ENCODE measurements at places on chromosomes 6 and 20.

DNA sequence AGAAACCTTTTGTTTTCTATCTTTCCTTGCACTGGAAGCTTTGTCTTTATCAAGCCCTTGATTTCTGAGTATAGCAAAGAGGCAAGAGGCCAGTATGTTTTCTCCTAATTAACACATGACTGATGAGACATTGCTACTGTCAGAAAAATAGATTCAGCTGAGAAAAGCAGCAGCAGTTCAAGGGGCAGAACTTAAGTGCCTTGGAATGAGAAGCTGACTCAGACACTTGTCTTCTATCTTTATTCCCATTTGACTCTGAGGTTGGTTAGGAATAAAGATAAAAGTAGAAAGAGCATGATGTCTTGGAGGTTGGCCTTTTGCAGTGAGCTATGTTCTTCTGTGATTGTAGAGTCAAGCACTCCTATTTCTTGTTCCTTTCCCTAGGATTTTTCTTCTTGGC, 79.1 kb upstream of the MAN1A1 start:
- no peak for DNase-seq

DNA sequence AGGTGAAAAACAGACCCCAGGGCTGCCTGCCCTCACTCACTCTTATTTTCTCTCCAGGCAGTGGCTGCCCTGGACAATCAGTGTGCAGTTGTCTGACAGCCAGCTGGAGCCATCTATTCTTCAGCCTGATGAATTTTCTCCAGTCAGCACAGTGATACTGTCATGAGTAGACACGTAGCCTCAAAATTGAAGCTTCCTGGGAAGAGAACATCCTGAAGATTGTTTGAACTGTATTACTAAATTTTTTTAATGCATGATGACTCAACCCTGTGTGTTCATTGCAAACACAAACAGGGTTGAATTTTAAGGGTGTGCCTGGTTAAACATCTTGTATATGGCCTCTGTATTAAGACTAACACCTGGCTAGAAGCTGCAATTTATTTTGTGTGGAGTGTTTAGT, 49.8 kb upstream of the STXBP5 start:
- DNase-seq, result no peak

GRCh38 chr6:20630617-20631548, 96.6 kb downstream of the CDKAL1 start:
- DNase-seq, result no peak

DNA sequence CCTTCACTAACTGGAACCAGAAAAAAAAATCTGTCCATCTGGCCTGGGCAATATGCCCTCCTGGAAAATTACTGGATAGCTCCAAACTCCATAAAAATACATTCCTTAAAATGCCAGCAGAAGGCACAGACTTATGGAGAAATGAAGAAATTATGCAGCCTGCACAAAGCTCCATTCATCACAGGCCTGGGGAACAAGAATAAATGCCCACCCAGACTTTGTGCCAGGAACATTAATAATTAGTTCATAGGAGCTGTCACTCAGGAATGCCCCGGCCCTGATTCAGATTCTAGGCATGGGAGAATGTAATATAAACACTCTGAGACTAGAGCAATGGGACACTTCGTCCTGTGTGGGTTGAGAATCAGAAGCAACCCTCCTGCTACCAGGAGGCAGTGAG, 199.3 kb downstream of the OTOR start:
- DNase-seq, result no peak

DNA sequence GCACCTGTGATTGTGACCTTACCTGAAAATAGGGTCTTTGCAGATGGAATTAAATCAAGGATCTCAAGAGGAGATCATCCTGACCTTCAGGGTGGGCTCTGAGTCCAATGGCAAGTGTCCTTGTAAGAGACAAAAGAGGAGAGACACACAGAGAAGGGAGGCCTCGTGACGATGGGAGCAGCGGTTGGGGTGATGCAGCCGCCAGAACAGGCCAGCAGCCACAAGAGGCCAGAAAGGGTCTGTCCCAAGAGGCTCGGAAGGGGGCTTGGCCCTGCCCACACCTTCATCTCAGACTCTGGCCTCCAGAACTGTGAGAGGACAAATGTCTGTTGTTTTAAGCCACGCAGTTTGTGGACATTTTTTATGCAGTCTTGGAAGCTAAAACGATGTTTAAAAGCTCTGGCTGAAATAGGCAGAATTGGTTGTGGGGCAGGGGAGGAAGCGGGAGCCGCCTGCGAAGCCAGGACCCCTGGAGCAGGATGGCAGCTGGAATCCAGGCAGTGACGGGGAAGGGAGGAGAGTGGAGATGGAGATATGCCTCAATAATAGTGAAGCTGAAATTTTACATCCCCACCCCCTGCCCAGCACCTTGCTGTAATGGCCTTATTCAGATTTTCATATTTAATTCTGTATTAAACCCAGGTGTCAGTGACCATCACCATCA, 216.4 kb downstream of the ANKRD60 start:
- no peak for DNase-seq

GRCh38 chr6:130697995-130698535, 129.1 kb upstream of the SMLR1 start:
- DNase-seq, result peak; percentile 27

GRCh38 chr6:152948150-152948768, 34.6 kb downstream of the FBXO5 start:
- DNase-seq, result no peak

Measured in omental fat pad (tissue), 4 donors.